ENCODE measurements at places on chromosomes 1 and 21.

DNA sequence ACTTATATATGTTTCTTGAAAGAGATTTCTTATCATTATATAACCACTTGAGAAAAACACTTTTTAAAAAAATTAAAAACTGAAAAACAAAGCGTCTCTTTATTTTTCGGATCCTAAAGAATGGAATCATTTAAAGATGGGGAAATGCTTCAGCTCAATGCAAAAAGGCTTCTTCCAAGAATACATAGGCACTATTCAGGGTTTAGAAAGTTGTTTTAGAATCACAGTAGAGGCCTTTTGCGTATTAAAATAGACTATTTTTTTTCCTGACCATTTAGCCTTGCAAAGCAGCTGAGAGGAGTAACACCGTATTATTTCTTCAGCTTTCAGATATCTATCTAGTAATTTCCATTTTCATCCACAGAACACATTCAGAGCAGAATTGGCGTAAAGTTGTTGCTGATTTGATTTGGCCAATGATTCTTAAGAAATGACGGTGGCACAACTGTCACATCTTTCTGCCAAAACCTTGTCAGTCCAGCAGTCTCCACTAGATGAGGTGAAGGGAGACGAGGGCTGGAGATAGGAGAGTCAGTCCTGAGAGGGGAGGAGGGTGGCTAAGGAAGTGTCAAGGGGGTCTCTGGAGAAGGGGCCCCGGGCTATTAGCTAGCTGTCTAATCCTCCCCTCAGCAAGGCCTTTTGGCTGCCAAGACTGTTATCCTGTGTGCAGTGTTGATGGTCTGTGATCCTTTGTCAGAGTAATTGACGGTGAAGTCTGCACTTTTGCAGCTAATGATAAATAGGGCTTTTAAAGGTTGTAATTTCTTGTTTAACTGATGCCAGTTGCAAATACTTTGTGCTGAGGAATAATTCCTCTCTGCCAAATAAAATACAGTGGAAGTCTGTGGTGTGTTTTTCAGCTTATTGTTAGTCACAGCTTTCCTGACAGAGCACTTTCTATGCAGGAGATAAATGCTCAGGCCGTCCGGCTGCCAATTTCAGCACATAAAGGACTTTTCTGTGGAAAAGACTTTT is 34.7 kb downstream of the PRRX1 start:
- DNase-seq = no peak

- DNase-seq = no peak
Measured at GRCh38 chr1:35762141-35762540, 7.6 kb downstream of the CLSPN start.

GRCh38 chr1:197469620-197470210 is 201.7 kb downstream of the CRB1 start:
- DNase-seq = no peak

DNA sequence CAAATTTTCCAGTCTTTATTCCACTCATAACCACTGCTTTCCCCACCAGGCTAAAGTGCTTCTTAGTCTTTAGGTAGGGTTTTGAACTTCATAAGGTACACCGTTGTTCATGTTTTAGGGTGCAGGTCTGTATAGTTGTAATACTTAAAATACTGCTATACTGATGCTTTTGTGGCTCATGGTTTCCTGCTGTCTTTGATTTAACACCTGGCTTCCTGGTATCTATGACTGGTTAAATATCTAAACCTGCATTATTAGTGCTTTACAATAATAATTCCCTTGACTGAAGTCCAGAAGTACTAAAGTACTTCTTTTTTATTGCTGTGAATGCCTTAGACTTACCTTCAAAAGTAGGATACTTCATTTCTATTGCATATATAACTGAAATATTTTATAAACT is 384.7 kb downstream of the SRGAP2C start:
- no peak for DNase-seq

GRCh38 chr1:223189903-223190724 is 47.1 kb upstream of the TLR5 start:
- DNase-seq = no peak

DNA sequence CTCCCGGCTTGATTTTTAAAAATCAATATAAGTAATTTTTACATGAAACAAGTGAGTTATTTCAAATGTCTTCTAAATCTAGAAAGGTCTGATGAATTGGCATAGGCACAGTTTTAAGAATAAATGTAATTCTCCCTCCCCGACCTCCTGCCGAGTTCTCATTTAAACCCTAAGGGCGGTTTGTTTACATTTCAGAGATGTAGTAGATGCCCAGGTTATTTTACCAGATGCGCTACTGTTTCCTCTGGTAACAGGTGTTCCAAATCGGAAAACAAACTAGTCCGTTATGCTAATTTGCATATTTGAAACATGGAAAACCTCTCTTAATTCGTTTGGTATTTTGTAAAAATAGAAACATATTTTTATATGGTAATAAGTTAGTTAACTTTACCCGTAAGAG is 53.8 kb upstream of the CFAP126 start:
- DNase-seq = peak; percentile 18

GRCh38 chr21:27035791-27036190 is 68.9 kb upstream of the ADAMTS5 start:
- no peak for DNase-seq

DNA sequence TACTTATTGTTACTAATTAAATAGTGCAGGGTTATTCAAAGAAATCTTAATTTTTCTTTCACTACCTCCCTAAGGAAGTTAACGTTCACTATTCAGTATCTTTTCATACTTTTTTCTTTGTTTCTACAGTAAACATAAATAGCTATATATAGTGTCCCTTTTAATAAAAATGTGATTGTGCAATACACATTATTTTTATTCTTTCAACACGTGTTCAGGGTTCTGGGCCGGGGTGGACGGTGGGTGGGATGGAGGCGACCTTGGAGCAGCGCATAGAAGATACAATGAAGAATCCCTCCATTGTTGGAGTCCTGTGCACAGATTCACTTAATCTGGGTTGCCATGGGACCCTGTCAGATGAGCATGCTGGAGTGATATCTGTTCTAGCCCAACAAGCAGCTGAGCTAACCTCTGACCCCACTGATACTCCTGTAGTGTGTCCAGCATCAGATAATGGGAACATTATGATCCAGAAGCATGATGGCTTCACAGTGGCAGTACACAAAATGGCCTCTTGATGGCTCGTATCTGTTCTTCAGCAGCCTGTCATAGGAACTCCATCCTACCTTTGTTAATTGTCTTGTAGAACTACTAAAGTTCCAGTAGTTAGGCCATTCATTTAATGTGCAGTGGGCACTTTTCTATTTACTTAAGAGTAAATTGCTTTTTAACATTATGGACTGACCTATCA is 155.9 kb upstream of the L1TD1 start:
- no peak for DNase-seq

DNA sequence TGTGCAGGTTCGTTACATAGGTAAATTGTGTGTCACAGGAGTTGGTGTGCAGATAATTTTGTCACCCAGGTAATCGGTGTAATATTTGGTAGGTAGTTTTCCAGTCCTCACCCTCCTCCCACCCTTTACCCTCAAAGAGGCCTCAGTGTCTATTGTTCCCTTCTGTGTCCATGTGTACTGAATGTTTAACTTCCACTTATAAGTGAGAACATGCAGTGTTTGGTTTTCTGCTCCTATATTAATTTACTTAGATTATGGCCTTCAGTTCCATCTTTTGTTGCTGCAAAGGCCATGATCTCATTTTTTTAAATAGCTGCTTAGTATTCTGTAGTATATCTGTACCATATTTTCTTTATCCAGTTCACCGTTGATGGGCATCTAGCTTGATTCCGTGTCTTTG is 87.3 kb downstream of the RPS6KC1 start:
- peak; percentile 82 for DNase-seq

DNA sequence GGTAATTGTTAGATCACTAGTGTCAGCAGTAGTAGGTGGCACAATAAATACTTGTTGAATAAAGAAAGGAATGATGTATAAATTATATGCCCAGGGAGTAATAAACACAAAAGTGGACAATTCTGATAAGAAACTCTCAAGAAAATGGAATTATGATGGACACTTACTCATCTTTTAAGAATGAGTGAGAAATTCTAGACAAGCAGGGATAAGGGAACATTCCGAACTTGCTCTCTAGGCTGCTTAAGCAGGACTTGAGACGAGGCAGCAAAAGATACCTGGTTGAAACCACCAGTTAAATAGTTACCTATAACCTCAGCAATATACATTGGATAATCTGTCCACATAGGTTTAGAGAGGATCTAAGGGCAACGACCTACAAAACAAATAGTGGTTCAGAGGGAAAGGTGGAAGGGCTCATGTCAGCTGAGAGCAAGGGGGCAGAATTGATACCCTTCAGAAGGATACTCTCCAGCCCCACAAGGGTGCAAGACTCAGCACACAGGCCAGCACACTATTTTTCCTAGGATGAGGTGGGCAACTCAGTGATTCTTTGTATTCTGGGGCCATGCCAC is 46.3 kb downstream of the XCL2 start:
- DNase-seq = no peak

- DNase-seq = no peak
Measured at GRCh38 chr21:45418301-45419071, 13.5 kb downstream of the COL18A1 start.

DNA sequence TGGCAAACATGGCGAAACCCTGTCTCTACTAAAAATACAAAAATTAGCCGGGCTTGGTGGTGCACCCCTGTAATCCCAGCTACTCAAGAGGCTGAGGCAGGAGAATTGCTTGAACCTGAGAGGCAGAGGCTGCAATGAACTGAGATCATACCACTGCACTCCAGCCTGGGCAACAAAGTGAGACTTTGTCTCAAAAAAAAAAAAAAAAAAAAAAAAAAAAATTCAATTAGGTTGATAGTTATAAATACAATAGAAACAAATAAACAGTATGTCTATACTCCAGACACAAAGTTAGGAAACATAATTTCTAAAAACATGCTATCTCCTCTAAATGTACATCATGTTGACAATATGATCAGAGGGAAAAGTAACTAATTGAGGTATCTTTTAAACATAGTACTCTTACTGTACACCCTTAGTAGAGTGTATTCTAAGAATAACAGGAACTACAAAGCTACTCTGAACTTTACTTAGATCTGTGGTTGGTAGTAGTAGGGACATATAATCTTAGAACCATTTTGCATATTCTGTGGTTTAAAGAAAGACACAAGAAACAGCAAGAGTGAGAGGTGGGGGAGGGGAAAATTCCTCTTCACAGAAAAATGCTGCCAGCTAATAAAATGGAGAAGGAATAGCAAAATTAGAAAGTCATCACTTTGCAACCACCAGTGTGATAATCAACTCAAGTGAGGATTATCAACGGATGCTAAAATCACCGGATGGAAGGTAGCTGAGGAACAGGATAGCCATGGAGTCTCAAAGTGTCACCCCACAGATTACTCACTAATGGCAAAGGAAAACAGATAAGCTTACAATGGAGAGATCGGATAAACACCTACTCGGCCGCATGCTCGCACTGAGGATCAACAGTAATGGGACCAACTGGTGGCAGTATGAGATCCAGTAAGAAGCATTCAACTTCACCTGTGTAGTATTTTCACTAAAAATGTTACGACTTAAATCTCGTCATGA is 35.0 kb downstream of the MTOR start:
- no peak for DNase-seq

DNA sequence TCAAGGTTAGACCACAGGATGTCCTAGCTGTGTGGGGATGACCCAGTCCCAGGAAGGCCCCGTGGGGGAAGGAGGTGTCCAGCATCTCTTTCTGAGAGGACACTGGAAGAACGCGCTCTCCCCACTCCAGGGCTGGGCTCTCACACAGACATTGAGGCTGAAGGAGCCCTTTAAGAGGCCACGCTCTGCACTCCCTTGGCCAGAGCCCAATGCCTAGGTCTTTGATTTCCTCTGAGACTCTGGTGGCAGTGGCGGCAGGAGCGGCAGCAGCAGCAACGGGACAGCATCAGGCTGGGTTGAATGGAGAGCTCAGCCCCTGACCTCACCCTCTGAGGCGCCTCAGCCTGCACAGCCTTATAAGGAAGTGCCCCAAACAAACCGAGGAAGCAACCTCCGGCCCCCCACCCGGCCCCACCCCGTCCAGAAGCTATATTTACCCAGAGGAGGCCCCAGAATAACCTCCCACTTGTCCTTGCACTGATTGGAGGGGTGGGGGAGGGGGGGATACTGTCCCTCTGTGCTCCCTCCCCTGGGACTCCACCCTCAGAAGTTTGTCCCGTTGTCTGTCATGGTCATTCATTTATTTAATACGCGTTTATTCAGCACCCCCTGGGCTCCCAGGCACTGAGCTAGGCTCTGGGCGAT is 12.3 kb downstream of the NES start:
- no peak for DNase-seq

DNA sequence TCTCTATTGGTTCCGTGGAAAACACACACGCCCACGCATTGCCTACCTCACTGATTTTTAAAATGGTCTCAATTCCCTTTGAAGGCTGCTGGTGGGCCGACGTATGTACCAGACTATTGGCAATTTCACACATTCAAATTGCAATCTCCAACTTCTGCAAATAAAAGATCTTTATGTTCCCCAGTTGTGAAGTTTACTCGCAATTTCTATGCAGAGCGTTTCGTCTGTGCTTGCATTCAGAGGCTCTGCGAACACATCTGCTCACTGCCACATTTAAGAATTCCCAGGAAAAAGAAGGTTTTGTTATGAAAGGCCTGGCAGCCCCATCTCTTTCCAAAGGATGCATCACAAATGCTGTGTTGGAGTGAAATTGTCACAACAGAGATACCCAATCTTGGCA is 288.0 kb upstream of the KAZN start:
- no peak for DNase-seq

- DNase-seq = no peak
Measured at GRCh38 chr1:171736196-171736595, 5.7 kb downstream of the VAMP4 start.

DNA sequence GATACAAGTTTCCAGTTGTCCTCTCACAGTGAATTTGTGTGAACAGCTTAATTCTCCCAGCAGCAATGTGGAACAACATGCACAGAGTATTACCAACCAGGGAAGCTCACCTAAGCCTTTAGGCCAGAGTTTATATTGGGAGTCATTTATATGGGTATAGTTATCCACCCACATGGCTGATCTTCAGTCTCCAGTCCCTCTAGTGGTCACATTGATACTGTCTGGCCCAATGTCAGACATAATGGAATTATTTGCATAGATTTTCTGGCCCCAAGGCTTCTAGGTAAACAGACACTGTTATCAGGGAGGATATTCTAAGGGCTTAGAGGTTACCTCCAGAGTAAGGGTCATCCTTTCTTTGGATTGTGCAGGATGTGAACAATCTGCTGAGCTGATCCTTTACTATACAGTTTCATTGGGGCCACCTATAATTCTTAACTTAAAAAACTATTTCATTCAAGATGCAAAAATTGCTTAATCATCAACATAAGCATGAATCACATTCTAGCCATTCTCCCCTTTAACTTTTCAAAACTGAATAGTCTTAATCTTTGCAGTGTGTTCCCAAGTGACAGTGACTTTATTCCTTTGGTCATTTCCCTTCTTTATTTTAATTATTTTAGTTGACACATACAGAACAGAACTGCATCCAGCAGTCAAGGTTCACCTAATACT is 210.9 kb downstream of the LTN1 start:
- no peak for DNase-seq

GRCh38 chr1:89483010-89483756 is 41.4 kb upstream of the LRRC8B start:
- DNase-seq = peak; percentile 65

GRCh38 chr1:156464825-156465452 is 35.6 kb downstream of the MEF2D start:
- DNase-seq = no peak

- DNase-seq = no peak
Measured at GRCh38 chr1:2091611-2092604, 41.7 kb downstream of the PRKCZ start.

All from NCI-H774 (cell line).